Stimulated activated CD4-positive, alpha-beta T cell treated with anti-CD3 and anti-CD28 coated beads, Interleukin-12 subunit alpha, Interleukin-12 subunit beta, amount 100 ng/mL, for 24 hours (primary cell): ENCODE measurements at places on chromosomes 3 and 15.

GRCh38 chr3:175356899-175357324, 497.8 kb downstream of the NAALADL2 start:
- DNase-seq = no peak

- DNase-seq = no peak
Measured at GRCh38 chr3:16338999-16339398, 74.0 kb downstream of the OXNAD1 start.

DNA sequence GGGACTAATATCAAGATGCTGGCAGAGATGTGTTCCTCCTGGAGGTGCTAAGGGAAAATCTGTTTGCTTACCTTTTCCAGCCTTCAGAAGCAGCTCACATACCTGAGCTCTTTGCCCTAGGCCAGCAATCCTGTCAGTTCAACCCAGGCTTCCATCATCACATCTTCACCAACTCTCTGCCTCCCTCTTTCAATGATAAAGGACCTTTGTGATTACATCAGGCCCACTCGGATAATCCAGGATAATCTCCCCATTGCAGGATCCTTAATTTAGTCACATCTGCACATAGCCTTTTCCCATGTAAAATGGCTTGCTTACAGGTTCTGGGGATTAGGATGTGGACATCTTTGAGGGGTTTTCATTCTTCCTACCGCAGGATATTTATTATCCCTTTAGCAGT, 58.3 kb downstream of the NSUN3 start:
- DNase-seq = no peak

DNA sequence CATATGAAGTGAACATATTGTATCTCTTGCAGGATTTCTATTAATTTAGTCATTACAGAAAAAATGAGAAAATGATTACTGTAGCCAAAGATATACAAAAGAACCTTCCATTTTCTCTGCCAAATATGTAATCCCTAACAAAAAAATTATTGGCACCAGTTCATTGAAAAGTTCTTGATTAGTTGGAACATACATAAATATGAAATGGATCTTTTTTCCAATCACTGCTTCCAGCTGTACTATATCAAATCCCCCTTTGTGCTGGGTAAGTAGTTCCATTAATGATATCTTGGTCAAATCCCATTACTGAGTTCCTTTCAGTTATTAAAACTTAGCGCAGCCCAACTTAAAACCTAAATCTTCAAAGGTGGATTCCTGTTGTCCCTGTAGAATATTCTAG, 263.8 kb downstream of the SLC9A9 start:
- DNase-seq = no peak

DNA sequence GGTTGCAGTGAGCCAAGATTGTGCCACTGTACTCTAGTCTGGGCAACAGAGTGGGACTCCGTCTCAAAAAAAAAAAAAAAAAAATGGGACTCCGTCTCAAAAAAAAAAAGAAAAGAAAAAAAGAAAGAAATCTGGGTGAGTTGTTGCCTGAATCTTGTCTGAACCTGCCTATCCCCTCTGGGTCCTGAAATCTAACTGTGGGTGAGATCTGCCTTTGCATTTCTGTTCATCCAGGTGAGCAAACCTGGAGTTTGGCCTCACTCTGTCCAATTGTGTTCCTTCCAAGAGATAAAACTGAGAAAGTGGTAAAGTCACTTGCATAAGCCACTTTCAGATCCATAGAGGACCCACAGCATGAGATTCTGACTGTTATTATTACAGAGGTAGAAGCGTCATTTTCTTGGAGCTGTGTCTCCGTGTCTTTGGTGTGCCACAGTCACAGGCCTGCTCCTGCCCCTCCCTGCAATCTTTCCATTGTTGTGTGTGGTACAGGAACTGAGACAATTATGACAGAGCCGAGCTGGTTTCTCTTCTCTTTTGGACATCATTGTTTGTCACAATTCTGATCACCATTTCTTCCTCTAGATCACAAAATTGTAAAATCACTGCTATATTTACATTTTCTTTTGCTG, 235.9 kb downstream of the LPP start:
- peak; percentile 39 for DNase-seq

DNA sequence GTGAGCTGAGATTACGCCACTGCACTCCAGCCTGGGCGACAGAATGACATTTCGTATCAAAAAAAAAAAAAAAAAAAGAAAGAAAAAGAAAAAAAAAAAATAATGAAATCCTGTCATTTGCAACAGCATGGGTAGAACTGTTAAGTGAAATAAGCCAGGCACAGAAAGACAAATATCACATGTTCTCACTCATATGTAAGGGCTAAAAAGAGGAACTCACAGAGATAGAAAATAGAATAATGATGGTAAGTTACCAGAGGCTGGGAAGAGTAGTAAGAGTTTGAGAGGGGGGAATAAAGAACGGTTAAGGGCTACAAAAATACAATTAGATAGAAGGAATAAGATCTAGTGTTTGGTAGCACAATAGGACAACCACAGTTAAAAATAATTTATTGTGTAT, 19.7 kb downstream of the DENND6A start:
- no peak for DNase-seq

GRCh38 chr3:104206925-104207324, 1159.8 kb upstream of the ALCAM start:
- DNase-seq = no peak

GRCh38 chr3:105274958-105275357, 91.8 kb upstream of the ALCAM start:
- no peak for DNase-seq

- DNase-seq = no peak
Measured at GRCh38 chr3:118842147-118842863, 192.3 kb downstream of the IGSF11 start.

DNA sequence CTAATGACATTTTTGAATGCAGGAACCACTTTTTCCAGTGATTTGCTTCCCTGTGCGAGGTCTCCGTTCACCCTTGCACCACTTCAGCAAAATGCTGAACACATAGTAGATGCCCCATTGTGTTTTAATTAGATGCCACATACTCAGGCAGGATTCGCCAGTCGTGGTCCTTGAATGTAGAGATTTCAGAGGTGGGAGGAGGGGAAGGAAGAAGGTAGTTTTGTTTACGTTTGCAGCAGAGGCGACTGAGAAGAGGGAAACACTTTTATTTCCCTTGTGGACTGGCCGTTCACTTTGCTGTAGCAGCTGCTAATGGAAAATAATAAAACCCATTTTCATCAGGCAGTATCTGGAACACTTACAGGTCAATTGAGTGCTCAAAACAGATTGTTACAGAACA, 262.8 kb upstream of the TBL1XR1 start:
- DNase-seq = no peak

- DNase-seq = peak; percentile 34
Measured at GRCh38 chr3:190514413-190515153, 698 bp downstream of the IL1RAP start.

GRCh38 chr3:39541917-39542329, 74.4 kb downstream of the MOBP start:
- no peak for DNase-seq

DNA sequence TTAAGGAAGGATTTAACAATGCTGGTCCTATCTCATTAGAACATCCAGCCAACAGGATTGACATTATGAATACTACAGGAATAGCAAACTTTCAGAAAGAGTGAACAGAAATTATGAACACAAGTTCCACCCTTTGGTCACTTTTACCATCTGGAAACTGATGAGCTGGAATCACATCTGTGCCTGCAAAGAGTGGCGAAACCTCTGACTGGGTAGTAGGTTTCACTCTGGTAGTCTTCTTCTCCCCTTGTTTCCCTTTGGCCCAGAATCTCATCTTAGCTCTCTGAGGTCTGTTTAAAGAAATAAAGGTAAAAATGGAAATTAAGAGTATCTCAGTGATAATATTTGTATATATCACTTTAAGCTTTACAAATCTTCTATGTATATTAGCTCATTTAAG, 73.1 kb downstream of the NR2E3 start:
- DNase-seq = no peak

- DNase-seq = no peak
Measured at GRCh38 chr3:147906285-147906684, 497.1 kb downstream of the ZIC1 start.

DNA sequence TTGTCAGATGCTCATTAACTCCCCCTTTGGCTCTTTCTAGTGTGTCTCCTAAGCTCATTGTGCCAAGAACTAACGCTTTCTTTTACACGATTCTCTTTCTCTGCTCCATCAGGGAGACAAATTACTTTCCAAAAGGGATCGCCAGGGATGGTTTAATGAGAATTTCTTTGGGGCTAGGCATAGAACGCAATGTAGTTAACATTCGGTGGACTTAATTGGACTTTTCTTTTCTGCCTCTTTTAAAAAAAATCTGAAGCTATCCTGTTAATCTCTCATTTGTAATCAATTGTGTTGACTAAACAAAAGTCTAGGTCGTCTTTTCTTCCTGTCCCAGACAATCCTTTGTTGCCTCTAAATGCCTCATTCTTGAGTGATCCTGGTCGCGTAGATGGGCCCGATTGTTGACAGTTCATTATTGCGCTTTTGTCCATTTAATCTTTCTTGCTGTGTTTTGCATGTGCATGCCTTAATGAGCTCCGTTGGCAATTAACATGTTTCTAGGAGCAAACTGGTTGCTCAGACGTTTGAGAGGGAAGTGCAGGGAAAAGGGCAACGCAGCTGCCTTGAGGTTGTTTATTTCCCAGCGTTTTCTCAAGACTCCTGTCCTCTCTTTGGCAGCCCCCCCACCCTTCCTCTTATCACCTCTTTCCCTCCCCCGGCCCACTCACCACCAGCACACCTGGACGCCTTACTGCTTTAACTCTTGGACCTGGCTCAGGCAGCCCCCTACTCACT, 7.8 kb downstream of the FEZF2 start:
- DNase-seq = no peak

DNA sequence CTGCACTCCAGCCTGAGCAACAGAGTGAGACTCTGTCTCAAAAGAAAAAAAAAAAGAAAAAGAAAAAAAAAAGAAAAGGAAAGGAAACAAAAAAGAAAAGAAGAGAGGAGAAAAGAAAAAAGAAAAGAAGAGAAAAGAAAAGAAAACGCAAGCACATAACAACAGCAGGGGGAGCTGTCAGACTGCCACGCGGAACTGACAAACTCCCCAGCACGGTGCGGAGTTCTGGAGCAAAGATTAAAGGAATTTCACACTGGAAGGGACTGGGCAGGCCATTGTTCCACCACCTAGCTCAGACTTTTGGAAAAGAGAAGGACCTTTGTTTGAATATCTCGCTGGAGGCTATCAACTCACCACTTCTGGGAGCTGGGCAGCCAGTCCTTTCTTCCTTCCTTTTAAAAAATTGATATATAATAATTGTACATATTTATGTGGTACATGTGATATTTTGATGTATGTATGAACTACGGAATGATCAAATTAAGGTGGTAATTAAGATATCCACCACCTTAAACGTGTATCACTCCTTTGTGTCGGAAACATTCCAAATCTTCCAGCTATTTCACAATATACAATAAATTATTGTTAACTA, 40.5 kb downstream of the DPPA2 start:
- DNase-seq = no peak

GRCh38 chr3:4494895-4495264, 1.7 kb downstream of the ITPR1 start:
- DNase-seq = no peak

- DNase-seq = no peak
Measured at GRCh38 chr3:72537448-72537847, 310.8 kb downstream of the SHQ1 start.

DNA sequence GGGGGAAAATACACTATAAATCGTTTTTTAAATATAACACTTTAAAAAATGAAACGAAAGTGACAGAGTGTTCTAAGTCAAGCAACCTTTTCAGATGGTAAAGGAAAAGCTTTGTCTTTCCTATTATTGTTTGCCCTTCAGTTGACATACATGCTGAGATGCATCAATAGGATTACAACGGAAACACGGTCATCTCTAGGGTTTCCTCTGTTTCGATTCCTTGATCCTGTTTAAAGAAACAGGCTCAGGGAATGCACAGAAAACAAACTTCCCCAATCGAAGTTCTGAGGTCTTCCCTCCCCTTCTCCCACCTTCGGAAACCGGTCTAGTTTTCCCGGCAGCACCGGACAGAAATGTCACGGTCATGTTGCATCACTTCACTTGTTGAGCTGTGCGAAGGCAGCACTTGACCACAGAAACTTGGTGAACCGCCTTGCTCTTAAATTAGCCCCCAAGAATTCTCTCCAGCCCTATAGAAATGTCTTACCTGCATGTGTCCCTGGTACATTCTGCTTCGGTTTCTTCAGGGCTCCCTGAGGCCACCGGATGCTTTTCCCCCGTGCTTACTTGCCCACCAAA, 556 bp downstream of the PEX5L start:
- no peak for DNase-seq

DNA sequence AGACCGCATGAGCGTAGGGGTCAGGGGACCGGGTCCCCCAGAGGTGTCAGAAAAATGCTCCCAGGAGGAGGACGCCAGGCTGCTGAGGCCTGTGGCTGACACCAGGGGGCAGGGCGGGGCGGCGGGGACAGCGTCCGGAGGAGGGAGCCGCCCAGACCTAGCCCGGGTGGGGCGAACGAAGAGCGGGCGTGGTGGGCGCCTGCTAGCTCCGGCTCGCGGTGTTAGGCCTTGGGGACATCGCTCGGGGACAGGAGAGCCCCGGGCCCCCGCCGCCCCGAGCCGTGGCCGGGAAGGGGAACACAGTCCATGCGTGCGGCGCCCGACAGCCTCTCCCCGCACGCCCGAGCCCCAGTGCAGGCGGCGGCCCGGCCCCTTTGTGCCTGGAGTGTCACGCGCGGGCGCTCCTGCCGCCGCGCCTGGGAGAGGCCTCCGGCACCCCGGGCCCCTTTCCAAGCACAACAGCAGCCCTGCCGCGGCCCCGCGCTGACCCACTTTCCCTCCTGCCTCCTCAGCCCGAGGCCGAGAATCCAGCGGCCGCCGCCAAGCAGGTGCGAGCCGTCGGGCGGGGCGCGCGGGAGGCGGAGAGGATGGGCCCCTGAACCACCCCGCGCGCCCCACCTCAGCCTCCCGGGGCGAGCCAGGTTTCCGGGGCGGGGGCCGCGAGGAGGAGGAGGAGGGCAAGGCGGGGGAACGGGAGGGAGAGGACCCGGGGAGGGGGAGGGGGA, 111.0 kb upstream of the KLF13 start:
- peak; percentile 61 for DNase-seq

DNA sequence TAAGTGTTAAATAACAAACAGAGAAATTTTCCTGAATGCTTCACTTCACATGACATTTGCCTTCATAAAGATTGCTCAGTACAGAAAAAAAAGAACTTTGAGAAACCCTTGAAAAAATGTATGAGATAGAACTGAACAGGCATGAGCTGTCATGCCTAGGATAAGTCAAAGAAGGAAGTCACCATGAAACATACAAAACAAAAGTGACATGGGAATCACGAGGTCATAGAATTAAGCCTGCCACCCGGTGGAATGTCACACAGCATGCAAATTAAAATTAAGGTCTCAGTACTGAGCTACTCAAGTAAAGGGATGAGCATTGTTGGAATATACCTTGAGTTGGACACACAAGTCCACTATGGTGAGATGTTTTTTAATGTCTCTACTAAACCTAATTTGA, 652.5 kb upstream of the NECTIN3 start:
- no peak for DNase-seq

GRCh38 chr3:126180477-126181397, at the start of gene ALDH1L1:
Gene ALDH1L1, minus strand, starts transcription at chr3:126180586. Its CDS starts 19,607 bp downstream, at chr3:126160979.
- DNase-seq = no peak

DNA sequence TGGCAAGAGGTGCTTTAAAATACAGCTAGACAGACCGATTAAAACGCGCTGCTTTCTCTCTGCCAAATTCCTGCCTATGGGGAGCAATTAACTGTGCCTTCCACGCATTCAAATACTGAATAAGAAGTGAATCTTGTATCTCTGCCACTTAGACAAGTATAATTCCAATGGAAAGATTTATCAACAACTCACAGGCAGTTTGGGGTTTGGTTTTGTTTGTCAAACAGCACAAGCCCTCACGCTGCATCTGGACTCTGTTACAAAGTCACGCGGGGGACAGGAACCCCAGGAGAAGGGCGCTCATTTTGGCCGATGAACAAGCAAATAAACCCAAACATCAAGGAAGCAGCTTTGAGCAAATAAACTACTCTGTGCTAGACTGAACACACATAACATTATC, 61.8 kb upstream of the TMCO5A start:
- DNase-seq = no peak
